ENCODE measurements at places on chromosomes 3 and 15.

DNA sequence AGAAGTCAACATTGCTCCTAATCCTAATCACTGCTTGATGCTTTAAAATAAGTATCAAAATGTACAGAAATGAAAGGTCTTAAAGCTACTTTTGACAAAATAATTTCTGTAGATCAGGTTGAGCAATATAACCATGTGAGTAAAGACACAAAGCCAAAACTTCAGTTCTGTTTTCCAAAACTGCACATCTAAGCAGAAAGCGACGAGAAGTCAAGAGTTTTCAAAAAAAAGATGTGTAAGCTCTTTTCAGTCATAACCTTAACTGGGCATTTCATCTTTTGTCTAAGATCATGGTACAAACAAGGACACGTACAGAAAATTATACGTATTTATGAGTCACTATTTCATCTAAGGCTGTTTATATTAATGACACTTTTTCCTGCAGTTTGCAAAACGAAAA, 608.8 kb downstream of the FOXP1 start:
- DNase-seq, result no peak

- no peak for DNase-seq
These were observed 111.3 kb upstream of the ARRDC4 start for GRCh38 chr15:97849183-97849582.

DNA sequence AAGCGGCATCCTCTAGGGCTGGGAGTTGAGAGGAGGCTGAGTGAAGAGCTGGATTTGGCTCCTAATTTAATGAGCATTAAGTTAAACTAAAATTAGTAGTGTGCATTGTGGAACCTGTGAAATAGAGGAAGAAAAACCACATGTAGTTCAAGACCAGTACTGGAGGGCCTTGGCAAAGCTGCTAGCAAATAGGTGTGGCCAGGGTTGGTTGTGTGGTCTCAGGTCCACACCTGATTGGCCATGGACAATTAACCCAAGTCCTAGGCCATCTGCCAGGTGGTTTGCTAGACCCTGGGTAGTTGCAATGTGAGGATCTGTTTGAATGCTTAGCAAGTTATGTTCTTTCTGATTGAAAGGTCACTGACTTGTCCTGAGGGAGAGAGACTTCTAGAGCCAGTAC, 275.5 kb downstream of the PDCD6IP start:
- no peak for DNase-seq

DNA sequence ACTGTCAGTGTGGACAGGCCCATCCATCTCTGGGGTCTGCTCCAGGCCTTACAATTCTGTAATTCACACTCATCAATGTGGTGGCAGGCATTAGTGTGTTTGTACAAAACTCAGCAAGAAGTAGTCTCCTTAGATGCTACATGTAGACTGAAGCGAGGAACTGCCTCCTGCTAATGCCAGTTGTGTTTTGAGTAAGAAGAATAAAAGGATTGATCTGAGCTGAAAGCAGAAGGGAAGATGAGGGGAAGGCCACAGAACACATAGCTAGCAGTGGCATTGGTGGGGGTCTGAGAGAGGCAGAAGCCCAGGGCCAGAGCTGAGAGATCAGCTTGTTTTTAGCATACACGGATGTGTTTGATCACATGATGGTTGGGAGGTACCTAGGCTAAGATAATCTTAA, 144.1 kb downstream of the TIGIT start:
- DNase-seq, result no peak

GRCh38 chr3:169871129-169871886, 1.6 kb upstream of the LRRC31 start:
- no peak for DNase-seq

DNA sequence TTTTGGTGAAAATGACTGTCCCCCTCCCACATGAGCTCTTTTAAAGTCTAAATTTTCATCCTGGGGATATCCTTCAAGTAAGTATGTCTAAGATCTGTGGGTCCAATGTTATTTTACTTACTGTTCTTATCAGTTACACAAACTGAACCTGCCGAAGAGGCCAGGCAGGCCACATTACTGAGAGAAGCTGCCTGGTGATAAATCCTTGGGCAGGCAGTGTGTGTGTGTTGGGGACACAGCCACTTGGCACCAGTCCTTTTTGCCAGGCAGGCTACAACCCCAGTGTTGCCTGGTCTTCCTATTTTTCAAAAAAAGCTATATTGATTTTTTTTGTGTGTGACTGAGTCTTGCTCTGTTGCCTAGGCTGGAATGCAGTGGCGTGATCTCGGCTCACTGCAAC, 50.6 kb upstream of the RASA2 start:
- DNase-seq, result no peak

- no peak for DNase-seq
These were observed 109.3 kb upstream of the MME start for GRCh38 chr3:154970797-154971196.

- no peak for DNase-seq
These were observed 67.5 kb upstream of the AKAP13 start for GRCh38 chr15:85312929-85313331.

GRCh38 chr3:107487490-107487889, 35.3 kb upstream of the BBX start:
- DNase-seq, result no peak

DNA sequence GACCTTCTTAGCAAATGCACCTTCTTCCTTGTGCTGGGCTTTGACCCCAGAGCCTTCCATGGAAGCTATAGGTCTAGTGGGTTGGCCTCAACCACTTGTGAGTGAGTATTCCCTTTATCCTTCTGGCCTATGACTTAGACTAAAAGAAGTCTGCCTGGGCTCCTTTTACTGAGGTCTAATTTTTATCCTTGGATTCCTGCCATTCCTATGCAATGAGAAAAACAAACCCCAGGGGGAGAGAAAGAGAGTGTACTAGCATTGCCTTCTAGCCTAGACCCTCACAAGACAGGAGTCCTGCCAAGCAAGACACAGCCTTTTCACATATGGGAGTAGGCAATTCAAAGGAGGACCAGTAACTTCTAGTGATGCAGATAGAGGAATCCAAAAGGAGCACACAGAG, 155.4 kb downstream of the PPM1L start:
- DNase-seq, result no peak

GRCh38 chr3:4580346-4581123, 87.4 kb downstream of the ITPR1 start:
- DNase-seq, result no peak

DNA sequence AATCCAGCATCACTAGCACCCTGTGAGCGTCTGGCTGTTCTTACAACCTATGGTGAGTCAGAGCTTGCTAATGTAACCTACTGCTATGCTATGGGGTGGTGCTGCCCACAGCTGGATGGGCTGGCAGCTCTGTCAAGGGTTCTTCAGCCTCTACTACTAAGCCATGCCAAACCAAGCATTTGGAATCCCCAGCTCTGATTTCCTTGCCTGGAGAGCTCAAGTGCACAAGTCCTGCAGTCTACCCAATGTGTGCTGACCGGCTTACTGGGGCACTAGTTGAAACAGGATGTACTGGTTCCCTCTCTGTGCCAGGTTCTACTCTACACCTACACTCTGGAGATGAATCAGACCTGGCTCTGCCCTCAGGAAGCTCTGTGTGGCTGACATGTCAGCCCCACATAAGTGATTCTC, 4.2 kb downstream of the TEX264 start:
- DNase-seq, result no peak

DNA sequence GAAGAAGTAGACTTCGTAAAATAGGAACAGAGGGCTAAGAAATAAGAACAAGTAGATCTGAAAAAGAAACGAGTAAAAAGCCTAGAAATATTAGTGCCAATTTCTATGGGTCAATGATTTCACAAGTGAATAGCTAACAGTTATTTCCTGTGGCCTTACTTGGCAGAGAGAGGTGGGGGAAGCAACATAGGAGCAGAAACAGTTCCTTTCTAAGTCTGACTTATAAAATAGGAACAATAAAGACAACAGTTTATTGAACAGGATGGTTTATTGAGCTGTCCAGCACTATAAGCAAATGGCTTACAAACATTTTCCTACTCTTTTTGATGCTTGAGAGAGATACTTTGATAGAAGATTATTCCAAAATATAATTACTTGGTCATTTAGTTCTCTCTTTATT, 37.9 kb downstream of the AGTR1 start:
- DNase-seq, result no peak

DNA sequence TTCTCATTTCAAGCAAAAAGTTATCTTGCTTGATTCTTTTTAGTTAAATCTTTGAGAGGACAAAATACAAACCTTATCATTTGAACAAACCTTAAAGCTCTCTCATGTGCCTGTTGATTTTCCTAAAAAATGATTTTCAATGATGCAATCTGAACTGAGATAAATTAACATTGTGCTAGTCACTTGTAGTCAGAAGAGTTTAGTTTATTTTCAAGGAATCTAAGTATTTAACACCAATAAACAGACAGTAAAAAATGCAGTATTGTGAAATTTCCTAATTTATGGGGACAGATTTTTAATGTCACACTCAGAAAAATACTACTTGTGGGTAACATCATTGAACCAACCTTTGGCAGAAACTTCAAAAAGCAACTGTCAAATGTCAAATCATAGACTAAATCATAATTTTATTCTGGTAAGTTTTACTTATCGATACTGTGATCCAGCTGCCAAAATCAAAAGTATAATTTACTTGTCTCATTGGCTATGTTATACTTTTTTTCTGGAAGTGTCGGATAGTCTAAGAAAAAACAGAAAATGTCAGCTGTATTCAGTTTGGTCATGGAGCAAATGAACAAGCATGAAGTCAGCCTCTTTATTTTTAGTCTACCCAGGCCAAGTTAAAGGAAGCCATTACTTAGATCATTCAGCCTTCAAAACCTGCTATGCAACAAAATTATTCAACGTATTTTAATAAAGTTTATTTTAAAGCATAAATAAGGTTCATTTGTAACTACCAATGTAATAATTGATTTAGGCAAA, 52.4 kb upstream of the FNDC3B start:
- DNase-seq, result no peak

All from Panc1 (cell line).